Lung microvascular endothelial cell (primary cell): ENCODE measurements at places on chromosomes 2 and 18. TPM values are rescaled to one million over a fixed set of nuclear protein-coding genes. Genes with fewer than 3 reads are reported as not detected.

The VPS4B gene
- total RNA-seq = 34.9 and 50.0 TPM in 2 replicates

The SSB gene
- total RNA-seq = 60.1 and 66.7 TPM in 2 replicates

The CABLES1 gene
- 29.9 and 74.8 TPM in 2 replicates for total RNA-seq

The SP140 gene
- not detected in 2 replicates for total RNA-seq

The ELMOD3 gene
- 6.1 and 10.1 TPM in 2 replicates for total RNA-seq

The TBR1 gene
- total RNA-seq = under 0.01 TPM in 1 of 2 replicates, not detected in the other

The CRYBA2 gene
- total RNA-seq = not detected in 2 replicates

The NT5C1B gene
- not detected in 2 replicates for total RNA-seq

The RGPD4 gene
- not detected in 2 replicates for total RNA-seq

The TWIST2 gene
- total RNA-seq = 0.20 and 0.44 TPM in 2 replicates

The ANKRD29 gene
- 0.65 and 0.79 TPM in 2 replicates for total RNA-seq

The NT5DC4 gene
- not detected in 2 replicates for total RNA-seq

The CHST10 gene
- 6.5 and 7.6 TPM in 2 replicates for total RNA-seq

The RHBDD1 gene
- total RNA-seq = 4.6 and 13.7 TPM in 2 replicates

The IL36RN gene
- total RNA-seq = not detected in 2 replicates

The LMAN1 gene
- 66.0 and 78.2 TPM in 2 replicates for total RNA-seq

GRCh38 chr2:10371441-10372196 lies 68.9 kb downstream of the HPCAL1 start:
- DNase-seq = no peak

DNA sequence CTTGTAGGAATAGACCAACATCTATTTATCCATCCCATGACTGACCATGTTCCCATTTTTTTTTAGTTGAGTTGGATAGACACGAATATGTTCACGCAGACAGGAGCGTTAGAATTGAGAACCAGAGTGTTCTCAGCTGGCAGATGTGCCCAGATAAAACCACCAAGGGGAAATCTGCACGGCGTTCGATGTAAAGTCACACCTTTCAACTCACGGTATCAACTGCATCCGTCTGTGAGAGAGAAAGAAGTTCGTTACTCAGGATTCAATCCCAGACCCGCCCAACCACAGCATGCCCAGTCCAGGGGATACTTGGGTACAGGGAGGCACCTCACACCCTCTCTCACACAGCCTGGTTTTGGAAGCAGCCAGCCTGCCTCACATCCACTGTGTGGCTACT lies 26.1 kb downstream of the MAL start:
- no peak for DNase-seq

- no peak for DNase-seq
These were observed 61.7 kb downstream of the MEX3C start for GRCh38 chr18:51135795-51136194.

GRCh38 chr18:1053331-1054315 lies 149.0 kb downstream of the ADCYAP1 start:
- DNase-seq = no peak

DNA sequence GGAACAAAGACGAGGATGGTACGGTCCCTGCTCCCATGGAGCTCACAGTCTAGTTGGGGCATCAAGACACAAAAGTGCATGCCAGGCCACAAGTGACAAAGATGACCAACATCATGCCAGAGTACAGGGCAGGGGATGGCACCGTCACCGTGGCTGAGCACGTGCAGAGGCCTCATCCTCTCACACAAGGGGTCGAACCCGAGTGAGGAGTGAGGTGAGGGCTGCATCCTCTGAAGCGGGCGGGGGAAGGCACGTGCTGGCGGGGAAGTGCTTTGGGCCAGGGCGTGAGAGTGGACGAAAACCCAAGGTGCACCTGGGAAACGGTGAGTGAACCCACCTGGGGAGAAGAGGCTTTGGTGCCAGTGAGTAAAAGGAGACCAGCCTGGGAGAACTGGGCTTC lies 41.0 kb downstream of the MRPL35 start:
- no peak for DNase-seq

- DNase-seq = no peak
These were observed 116.3 kb upstream of the SMAD7 start for GRCh38 chr18:49067071-49067470.

DNA sequence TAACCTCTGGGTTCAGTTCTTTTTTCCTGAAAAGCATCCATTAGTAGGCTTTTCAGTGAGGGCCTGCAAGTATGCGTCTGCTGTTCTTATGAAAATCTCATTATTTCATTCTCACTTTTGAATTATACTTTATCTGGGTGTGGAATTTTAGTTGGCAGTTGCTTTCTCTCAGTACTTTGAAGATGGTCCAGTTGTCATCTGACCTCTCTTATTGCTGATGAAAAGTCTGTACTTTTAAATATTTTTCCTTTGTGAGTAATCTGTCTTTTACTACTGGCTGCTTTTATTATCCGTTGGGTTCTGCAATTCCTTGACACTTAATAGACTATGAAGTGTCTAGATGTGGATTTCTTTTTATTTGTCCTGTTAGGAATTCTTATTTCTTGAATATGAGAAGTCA lies 307.8 kb downstream of the CYP26B1 start:
- no peak for DNase-seq

DNA sequence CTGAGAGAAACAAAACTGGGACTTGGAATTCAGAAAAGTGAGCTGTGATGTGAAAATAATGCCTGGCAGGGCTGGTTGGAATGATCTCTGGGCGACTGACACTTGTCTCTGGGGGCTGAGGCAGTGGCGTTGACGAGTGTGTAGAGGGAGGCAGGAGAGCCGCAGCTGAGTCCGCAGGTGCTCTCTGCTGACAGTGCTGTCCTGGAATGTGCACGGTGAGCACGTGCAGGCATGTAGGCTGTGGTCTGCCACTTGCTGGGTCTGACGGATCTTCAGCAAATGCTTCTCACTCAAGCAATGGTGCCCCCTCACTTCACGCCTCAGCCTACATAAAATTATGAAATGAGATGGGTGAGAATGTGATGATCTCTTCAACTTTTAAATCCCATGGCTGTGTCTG lies 38.5 kb upstream of the ATP9B start:
- no peak for DNase-seq

GRCh38 chr2:239819974-239820555 lies 205.1 kb downstream of the NDUFA10 start:
- DNase-seq = peak; percentile 45

GRCh38 chr2:240579771-240580614 lies 6.5 kb upstream of the CAPN10 start:
- no peak for DNase-seq

- no peak for DNase-seq
These were observed 27.1 kb downstream of the STPG4 start for GRCh38 chr2:47127862-47128543.

GRCh38 chr18:69567813-69568488 lies 167.3 kb downstream of the DOK6 start:
- no peak for DNase-seq

DNA sequence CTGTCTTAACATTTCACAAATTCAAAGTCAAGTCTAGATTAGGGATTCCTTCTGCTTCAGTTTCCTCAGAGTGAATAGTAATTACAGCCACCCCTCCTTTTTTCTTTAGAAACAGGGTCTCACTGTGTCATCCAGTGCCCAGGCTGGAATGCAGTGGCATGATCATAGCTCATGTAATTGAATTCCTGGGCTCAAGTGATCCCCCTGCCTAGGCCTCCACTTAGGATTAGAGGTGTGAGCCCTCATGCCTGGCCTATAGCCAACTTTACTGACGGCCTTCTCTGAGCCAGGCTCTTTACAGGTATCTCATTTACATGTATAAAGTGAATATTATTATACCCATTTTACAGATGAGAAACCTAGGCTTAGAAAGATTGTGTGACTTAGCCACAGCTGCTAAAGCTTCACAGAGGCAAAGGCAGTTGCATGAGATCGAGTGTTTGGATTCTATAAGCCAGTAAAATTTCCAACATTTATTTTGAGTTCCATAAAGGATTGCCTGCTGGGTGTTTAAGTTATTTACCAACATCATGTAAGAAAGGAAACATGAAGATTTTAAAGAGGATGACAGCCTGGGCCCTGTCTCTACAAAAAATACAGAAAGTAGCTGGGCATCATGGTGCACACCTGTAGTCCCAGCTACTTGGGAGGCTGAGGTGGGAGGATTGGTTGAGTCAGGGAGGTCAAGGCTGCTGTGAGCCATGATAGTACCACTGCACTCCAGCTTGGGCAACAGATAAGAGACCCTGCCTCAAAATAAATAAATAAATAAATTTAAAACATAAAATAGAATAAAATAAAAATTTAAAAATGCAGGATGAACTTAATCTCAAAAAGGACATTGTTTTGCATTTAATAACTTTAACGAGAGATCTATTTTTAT lies 1.8 kb downstream of the ENOSF1 start:
- no peak for DNase-seq

- DNase-seq = no peak
These were observed 210.3 kb upstream of the RBMS1 start for GRCh38 chr2:160703648-160704585.

DNA sequence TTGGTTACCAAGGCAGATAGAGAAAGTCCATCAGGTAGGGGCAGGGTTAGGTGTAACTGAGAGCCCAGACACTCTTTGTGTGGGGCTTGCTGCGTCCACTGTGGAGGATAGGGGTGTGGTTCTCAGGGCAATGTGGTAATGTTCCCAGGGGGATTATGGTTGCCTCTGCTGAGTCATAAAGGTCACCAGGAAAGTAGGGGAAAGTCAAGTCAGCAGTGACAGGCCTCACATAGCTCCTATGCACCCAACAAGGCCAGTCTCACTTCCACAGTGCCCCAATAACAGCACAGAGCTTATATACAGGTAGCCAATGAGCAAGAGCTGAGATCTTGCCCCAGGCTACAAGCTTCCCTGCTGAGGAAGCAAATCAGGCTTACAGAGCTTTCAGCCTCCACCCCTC lies 1438.0 kb upstream of the ZEB2 start:
- no peak for DNase-seq

DNA sequence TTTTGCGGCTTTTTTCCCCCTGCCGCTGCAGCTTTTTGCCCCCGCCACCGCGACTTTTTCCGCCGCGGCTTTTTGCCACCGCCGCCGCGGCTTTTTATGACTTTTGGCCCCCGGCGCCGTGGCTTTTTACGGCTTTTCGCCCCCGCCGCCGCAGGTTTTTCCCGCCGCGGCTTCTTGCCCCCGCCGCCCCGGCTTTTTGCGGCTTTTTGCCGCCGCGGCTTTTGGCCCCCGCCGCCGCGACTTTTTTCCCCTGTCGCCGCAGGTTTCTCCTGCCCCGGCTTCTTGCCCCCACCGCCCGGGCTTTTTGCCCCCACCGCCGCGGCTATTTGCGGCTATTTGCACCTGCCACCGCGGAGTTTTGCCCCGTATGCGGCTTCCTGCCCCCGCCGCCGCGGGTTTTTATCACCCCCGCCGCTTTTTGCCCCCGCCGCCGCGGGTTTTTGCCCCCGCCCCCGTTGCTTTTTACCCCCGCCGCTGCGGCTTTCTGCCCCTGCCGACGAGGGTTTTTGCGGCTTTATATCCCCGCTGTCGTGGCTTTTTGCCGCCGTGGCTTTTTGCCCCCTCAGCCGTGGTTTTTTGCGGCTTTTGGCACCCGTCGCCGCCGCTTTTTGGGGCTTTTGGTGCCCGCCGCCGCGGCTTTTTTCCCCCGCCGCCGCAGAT lies 2750.9 kb downstream of the RPIA start:
- no peak for DNase-seq

- DNase-seq = peak; percentile 3
These were observed 6.3 kb downstream of the TNFAIP6 start for GRCh38 chr2:151363709-151364108.

DNA sequence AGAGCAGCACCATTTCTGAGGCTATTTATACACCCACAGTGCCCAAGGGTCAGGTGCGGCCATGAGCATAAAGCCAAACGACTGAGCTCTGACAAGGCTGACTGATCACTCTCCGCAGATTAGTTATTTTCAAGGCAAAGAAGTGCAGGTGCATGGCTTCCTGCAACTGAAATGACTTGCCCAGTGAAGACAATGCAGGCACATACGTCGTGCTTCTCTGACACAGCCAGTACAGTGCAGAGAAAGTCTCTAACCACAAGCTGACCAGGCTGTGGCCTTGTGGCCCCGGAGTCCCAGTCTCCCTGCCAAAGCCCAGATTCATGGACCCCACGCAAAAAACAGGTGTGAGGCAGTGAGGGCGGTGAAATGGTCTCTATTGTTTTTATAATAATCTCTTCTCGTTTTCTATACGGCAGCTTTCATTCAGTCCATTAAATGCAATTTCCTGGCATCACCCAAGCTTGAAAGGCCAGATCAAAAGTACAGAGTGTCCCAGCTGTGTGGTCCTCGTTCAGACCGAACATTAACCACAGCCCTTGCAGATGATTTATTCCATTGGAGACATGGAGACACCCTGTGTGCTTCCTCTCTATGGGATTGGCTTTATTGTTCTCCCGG lies 447.0 kb upstream of the ID2 start:
- no peak for DNase-seq

DNA sequence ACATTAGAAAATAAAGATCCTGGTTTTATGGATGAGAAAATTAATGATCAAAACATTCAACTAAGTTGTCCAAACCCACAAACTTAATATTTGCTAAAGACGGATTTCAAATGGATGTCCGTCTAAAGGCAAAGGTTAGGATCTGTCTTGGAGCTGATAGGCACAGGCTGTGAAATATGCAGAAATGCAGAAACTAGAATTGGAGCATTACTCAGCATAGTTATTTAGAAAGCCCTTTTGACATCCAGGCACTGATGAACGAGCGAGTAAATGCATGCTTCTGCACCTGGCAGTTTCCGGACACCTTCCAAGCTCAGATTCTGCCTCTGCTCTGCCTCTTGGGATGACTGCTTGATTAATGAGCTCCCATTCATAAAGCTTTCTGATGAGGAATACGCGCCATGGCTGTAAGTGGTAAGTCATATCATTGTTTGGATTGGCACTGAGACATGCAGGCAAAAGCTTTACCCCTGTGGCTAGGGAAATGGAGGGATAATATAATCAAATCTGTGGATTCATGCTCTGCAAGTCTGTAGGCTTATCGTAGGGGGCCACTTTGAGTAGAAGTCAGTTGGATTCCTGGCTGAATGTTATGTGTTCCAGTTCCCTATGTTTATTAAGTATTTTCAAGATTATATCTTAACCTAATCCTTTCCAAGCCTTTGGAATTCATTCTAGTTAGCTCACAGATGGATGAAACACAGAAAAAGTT lies 2176.3 kb upstream of the CELF4 start:
- no peak for DNase-seq

- no peak for DNase-seq
These were observed 19.3 kb upstream of the TMEM18 start for GRCh38 chr2:696463-696862.

GRCh38 chr2:207082619-207083018 lies 83.1 kb downstream of the KLF7 start:
- DNase-seq = peak; percentile 75

DNA sequence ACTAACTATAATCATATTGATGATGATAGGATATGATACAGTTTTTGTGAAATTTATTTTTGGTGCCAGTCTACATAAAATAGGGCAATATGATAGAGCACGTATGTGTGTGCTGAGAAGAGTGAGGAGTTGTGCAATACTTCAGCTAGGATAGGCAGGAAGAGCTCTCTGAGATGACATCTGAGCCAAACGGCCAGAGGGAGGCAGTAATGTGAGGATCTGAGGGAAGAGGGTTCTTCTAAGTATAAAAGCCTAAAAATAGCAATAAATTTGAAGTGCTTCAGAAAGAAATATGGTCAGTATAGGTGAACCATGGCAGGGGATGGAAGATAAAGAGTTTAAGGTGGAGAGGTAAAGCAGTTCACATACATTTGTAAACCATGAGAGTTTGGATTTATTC lies 102.5 kb downstream of the OLA1 start:
- peak; percentile 10 for DNase-seq

GRCh38 chr2:24307961-24308360 lies 52.4 kb downstream of the ITSN2 start:
- no peak for DNase-seq
